ENCODE measurements at places on chromosomes 4 and X.

DNA sequence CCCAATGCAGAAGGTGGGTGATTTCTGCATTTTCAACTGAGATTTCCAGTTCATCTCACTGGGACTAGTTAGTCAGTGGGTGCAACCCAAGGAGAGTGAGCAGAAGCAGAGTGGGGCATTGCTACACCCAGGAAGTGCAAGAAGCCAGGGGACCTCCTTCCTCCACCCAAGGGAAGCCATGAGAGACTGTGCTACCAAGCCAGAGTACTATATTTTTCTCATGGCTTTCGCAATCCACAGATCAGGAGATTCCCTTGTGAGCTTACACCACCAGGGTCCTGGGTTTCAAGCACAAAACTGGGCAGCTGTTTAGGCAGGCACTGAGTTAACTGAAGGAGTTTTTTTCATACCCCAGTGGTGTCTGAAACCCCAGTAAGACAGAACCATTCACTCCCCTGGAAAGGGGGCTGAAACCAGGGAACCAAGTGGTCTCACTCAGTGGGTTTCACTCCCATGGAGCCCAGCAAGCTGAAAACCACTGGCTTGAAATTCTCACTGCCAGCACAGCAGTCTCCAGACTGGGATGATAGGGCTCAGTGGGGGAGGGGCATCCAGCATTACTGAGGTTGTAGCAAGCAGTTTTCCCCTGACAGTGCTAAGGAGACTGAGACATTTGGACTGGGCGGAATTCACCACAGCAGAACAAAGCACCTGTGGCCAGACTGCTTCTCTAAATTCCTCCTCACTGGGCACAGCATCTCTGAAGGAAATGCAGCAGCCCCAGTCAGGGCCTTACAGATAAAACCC is 903.4 kb downstream of the TECRL start:
- DNase-seq = no peak

DNA sequence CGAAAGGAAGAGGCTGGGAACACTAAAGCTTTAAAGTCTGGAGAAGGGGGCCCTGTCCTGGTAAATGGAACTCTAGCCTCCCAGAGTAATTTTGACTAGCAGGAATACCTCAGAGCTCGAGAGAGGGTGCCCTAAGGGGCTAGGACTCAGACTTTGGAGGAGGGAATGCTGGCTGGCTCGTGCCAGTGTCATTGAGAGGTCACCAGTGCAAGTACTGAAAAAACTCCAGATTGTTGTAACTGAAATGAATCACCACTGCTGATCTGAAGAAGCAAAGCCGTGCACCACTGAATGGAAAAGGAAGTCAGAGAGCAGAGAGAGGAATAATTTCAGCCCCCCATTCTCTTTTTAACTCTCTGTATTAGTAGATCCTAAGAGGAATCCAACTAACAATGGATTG is 690.2 kb downstream of the FAT4 start:
- no peak for DNase-seq

GRCh38 chrX:41332408-41333002 is 1.5 kb upstream of the DDX3X start:
- DNase-seq = peak; percentile 75

DNA sequence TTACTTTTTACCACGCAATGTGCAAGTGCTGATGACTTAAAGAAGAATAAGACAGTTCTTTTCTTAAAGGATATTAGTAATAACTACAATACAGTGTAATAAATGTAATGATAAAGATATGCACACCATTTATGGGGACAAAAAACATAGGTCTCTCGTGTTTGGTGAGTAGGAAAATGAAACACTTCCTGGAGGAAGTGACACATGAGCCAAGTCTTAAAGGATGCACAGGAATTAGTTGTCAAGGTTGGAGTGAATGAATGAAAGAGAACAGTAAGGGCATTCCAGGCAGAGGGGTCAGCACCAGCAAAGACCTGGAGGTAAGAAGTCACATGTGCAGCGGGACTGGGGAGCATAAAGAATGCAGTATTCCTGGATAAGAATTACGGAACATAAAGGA is 112.7 kb downstream of the SH3RF1 start:
- no peak for DNase-seq

DNA sequence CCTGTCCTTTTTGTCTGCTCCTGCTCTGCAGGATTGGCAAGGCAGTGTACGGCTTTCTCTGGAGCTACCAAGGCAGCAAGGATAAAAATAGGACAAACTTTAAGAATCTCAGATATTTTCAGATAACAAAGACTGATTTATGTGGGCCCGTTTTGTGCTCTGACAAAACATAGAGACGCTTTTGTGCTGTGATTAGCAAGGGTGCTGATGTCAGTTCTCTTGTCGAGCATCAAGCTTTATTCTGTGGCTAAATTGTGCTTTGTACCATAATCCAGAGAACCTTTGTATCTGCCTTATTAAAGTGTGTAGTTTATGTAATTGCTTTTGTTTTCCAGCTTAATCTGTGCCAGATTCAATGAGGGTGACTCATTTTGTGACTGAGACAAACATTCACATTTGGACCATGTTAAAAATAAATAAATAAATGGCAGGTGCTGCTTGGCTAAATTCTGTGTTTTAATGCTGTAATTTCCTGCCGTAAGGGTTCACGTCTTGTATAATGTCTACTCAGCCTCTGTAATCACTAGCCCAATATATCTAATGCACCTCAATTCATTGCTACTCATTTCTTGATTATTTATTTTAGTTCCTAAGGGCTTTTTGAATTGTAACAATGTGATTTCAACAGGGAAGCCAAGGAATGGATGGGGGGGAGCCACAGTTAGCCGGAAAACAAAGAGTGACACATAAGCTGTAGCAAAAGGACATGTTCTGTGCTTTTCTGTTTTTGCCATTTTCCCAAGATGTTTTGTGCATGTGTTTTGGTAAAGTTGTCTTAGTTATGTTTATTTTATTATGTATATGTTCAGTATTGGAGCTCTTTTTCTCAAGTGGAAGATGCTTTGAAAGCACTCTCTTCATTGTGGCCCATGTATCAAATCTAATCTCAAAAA is 75.1 kb downstream of the GAB1 start:
- DNase-seq = no peak
